HepG2 (cell line): ENCODE measurements at places on chromosomes 16 and 17.

DNA sequence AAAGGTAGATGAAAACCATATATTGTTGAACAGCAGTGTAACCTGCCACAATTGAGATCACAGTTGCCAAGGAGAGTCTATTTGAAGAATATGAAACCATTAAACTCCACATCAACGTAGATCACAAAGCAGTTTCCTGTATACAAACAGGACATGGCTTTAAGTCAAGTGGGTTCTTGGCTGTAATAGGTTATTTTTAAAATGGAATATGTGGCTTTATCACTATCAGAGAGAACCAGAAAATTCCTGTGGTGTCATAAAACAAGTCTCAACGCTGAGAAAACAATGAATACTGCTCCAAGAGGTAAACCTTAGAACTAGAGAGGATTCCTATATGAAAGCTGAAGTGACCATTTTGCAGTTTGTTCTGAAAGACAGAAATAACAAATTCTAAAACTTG, 999.7 kb downstream of the CDH11 start:
- no peak for DNase-seq

GRCh38 chr17:53662608-53663007, 160.1 kb upstream of the KIF2B start:
- no peak for DNase-seq

GRCh38 chr17:74920306-74920620, 2.8 kb downstream of the USH1G start:
- no peak for DNase-seq

GRCh38 chr16:65624229-65624628, 502.4 kb upstream of the CDH11 start:
- DNase-seq, result no peak

- no peak for DNase-seq
These were observed 157.9 kb downstream of the PITPNC1 start for GRCh38 chr17:67534941-67535340.

- no peak for DNase-seq
These were observed 5.7 kb downstream of the UBFD1 start for GRCh38 chr16:23563186-23563585.

- no peak for DNase-seq
These were observed 47.2 kb downstream of the SRL start for GRCh38 chr16:4194661-4195060.

DNA sequence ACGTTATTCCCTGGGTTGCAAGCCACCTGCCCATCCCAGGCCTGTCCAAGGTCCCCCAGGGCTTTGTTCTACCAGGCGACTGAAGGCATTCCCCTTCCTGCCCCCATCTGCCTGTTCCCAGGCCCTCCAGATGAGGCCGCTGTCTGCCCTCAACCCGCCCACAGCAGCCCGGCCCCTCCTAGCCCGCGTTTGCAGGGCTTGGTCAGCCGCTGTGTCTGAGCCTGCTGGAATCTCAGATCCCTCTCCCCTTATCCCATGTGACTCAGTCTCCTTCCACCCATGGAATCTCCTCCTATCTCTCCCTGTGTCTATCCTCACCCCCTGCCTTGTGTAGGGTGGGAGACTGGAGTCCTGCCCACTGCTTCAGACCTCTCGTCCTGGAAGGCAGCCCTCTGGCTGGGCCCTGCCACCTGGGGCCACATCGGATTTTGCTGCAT, 186.0 kb upstream of the TNRC6C start:
- DNase-seq, result peak; percentile 56

DNA sequence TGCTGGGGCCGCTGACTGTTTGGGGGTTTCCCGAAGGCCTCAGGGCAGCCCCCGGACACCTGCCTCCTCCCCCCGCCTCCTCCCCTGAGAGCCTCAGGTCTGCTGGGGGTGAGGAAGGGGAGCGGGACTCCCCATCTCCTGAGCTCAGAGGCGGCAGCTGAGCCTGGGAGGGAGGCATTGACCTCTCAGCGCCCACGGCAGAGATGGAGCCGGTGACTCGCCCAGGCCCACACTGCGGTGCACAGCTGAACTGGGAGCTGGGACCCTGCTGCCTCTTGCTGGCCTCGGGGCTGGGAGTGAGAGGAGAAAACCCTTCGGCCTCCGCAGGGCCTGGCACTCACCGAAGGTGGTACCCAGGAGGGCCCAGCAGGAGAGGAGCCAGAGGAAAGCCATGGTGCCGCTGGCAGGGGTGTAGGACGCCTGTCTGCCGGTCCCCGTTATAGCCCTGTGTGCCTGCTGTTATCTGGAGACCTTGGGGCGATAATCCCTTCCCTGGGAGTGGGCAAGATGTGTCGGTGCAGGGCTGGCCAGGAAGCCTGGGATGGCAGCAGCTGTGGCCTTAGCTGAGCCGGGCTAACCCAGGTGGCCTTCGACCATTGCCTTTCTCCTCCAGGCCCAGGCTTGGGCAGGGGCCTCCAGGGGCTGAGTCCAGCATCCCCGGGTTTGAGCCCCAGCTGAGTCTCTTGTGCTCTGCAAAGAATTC, at the start of gene CTRB2:
CTRB2 (minus strand) TSS at position 413 of the 703 bp plus-strand sequence; CDS start at position 393, 20 bp downstream.
- DNase-seq, result no peak

DNA sequence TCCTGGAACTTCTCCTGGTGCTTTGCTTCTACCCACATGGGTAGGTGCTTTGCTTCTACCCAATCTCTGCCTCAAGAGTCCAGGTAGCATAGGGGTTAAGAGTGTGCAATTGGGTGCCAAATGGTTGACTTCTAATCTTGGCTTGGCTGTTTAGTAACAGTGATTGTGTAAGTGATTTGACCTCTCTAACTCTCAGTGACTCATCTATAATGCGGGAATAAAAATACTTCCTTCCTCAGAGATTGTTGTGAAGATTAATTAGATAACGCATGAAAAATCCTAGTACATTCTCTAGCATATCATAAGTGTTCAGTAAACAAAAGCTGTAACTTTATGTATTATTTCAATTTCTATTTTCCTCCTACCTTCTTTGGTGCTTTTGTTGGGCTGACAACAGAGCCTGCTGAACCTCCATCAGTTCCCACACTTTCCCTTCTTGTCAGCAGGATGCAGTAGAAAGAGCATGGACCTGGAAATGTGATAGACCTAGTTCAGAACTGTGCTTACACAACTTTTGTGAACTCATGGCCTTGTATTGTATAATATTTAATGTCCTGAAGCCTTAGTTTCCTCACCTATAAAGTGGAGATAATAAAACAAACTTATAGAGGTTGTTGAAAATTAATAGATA, 72.9 kb upstream of the SMIM36 start:
- DNase-seq, result no peak
